ENCODE measurements at places on chromosomes 4 and X. TPM values are rescaled to one million over a fixed set of nuclear protein-coding genes. Genes with fewer than 3 reads are reported as not detected.

- DNase-seq, result no peak
Measured at GRCh38 chr4:149993030-149993429, 85.2 kb upstream of the DCLK2 start.

DNA sequence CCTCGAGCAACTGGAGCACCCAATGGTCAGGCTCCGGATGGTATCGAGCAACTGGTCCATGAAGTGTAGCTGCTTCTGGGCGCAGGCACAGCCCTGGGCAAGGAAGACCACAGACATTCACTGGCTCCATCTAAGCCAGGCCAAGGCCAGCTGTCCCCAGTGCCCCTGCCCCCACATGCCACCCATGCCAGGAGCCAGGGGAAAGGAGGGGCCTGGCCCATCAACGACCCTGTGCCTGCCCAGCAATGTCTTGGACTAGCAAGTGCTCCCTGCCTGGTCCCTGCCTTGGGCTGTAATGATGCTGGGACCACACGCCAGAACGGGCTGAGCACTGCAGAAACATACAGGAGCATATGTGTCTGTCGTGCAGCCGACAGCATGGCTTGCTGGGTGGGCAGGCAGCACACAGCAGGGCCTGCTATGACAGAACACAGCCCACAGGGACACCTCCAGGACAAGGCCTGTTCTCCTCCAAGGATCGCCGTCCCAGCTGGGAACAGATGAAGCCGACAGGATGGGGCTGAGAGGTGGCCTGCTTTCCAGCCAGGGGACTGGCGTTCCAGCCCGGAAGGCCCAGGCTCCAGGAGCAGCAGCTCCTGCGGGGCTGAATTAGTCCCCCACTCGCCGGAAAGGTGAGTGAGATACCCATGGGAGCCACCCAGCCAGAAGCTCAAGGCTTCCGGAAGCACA, 11.4 kb upstream of the TREX2 start:
- DNase-seq, result no peak

- DNase-seq, result no peak
Measured at GRCh38 chr4:17010426-17011087, 112.1 kb upstream of the LDB2 start.

CXorf58 gene
- total RNA-seq, result not detected

- no peak for DNase-seq
Measured at GRCh38 chrX:148905400-148905799, 405.0 kb downstream of the AFF2 start.

DNA sequence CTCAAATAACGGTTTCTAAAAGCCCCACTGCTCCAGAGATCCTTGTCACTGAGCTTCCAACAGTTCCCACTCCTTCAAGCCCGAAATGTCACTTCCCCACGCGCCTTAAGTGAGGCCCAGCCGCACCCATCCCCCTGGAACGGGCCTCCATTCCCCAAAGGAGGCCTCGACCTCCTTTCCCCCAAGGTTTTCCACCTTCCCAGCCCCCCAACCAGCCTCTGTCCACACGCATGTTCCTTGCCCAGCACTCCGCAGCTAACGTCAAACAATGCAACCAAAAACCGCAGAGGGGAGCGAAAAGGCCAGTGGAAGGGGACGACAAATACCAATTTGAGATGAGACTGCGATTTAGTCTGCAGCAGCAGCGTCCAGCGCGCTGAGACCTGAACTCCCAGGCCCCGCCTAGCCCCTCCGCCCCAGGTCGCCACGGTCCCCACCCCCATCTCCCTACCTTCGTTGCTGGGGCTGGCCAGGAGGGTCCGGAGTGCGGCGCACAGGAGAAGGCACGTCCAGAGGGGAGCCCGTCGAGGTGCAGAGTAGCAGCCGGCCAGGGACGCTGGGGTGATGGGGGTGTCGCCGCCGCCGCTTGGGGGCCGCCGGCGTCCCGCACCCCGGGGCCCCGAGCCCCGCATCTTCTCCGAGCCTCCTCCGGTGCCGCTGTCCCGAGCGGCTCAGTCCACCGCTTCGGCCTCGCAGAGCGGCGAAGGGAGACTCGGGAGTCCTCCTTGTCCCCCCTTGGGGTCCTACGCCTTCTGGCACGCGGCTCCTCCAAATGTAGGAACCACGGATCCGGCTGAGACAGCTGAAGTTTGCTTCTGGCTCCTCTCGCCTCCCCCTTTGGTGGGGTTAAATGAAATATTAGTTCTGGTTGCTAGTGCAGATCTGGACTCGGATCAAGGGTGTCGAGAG, 924 bp downstream of the EPHA5 start:
- peak; percentile 71 for DNase-seq

DNA sequence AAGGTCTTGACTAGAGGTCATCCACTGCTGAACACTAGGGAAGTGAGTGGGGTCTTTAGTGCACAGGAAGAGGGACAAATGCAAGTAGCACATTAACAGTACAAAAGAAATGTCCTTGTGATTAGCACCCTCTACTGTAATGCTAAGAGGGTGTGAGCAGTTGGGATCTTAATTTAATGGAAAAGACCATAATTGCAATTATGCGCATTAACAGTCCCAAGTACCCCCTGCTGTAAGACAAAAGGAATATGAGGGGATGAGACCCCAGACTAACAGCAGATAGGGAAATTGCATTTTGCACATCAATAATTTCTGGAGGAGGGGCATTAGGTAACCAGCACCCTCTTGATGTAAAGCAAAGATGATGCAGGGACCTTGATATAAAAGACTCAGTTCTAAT, 285.0 kb downstream of the CHIC1 start:
- no peak for DNase-seq

DNA sequence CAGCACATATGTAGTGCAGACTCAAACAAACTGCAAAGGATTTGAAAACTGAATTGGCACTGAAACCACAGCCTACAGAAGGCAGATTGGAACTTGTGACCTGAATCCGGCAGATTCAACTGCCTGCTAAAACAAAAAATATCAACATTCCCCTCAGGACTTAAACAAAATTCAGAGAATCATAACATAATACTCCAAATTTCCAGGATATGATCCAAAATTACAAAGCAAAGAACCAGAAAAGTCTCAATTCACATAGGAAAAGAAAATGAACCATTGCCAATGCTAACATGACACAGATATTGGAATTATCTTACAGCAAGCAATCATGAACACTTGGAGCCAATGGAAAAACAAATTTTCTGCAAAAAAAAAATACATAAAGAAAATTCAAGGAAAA, 250.4 kb downstream of the PRDM5 start:
- DNase-seq, result no peak

SPP1 gene
- total RNA-seq, result 6.5 TPM

SMIM31 gene
- not detected for total RNA-seq

DKK2 gene
- total RNA-seq, result not detected

GRCh38 chrX:49876750-49877149, 2.5 kb upstream of the USP27X start:
- DNase-seq, result no peak

TMEM47 gene
- 7.3 TPM for total RNA-seq

DNA sequence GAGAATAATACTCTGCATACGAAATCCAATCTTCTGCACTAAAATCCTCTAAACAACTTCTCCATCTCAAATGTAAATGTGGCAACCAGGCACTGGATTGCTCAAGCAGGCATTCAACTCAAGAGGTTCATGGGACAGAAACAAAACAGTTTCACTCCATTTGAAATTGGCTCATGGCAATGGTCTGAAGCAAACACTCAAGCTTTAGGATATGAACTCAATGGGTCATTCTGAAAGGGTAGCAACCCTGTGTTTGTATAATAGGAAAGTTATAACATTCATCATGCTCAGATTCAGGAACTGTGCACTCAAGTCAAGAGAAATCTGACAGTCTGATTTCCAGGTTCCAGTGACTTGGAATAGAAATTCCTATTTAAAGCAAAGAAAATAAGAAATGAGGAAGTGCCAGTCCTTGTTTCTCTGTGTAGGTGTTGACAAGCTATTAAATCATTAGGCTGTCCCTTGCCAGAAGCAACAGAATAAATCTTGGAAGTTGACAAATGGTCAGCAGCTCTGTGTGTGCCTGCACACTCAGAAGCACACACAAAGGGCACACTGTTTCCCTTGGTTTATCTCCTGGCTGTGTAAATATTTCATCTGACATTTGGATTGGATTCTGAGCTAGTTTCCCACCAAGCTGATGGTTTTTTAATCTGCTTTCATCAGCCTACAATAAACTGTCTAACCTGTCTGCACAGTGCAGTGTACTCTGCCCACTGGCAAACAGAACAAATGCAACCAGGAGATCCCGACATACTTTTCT, 75.9 kb upstream of the CITED1 start:
- peak; percentile 39 for DNase-seq

ADGRG4 gene
- total RNA-seq, result 0.10 TPM

CA5B gene
- 20.8 TPM for total RNA-seq

DNA sequence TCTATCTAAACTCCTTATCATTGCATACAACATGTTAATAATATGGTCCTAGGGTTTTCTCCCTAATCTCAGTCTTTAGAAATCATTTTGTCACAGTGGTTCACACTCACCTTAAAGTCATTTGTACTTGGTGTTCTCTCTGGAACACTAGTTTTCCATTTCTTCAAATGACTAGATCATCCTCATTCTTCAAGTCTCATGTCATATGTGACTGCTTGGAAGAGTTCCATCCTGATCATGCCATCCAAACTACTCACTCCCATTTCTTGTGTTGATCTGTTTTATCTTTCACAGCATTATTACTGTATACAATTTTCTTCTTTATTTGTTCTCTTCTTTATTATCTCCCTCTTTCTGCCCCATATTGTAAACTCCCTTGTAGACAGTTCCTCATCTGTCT, 66.5 kb downstream of the HTR2C start:
- no peak for DNase-seq

ATP10D gene
- 24.7 TPM for total RNA-seq

GRCh38 chrX:47743504-47743903, 84.5 kb upstream of the UXT start:
- no peak for DNase-seq

MAGEE1 gene
- 1.2 TPM for total RNA-seq

SPANXN1 gene
- not detected for total RNA-seq

DNA sequence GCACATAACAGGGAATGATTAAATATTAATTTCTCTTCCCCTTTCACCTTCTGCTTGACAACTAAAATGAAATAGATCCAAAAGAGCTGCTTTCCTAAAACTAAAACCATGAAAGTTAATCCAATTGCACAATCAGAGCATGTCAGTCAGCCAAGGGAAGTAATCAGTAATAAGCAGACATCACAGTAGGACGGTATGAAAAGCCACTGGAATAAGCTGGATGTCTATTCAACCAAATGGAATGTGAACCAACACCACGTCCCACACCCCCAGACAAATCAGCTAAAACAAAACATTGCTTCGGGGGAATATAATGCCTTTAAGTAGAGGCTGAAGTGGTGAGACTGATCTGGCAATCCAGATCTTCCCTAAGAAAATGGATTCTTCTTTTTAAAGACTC, 859.4 kb upstream of the FTHL17 start:
- DNase-seq, result no peak

- peak; percentile 42 for DNase-seq
Measured at GRCh38 chr4:74531963-74532794, 87.2 kb downstream of the AREG start.

GRCh38 chr4:56570041-56570440, 64.5 kb downstream of the ARL9 start:
- DNase-seq, result no peak

DNA sequence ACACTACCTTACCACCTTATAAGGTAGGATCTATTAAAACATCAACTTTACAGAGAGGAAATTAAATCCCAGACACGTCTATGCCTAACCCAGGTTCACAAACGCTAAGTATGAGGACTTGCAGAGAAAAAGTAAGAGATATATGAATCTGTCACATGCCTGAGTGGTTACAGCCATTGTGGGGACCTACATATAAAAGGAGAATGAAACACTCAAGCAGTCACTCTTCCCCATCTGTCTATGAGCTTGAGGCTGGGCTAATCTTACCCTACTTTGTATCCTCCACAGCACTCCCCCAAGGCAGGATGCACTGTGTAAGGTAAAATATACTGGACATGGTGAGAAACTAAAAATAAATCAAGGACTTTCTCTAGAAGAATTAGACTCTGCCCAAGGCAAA, 339.9 kb downstream of the HNRNPD start:
- DNase-seq, result no peak

GRCh38 chr4:125123570-125124109, 191.1 kb upstream of the FAT4 start:
- no peak for DNase-seq

GRCh38 chr4:15963001-15963451, at the start of gene FGFBP2:
FGFBP2 (minus strand) TSS chr4:15963175; CDS start chr4:15963129, 46 bp downstream.
- DNase-seq, result peak; percentile 31

GPC3 gene
- 52.9 TPM for total RNA-seq

Data from upper lobe of left lung (tissue), 6 donors.